Vein endothelial cell (primary cell): ENCODE measurements at places on chromosomes 7 and 10. TPM values are rescaled to one million over a fixed set of nuclear protein-coding genes. Genes with fewer than 3 reads are reported as not detected.

PLAU gene
- 14.0 and 51.2 TPM in 2 replicates for total RNA-seq

PTPRN2 gene
- 0.65 and 1.4 TPM in 2 replicates for total RNA-seq

GSTO2 gene
- total RNA-seq, result 0.33 and 0.57 TPM in 2 replicates

MMD2 gene
- not detected in 2 replicates for total RNA-seq

TET1 gene
- total RNA-seq, result 0.96 and 1.3 TPM in 2 replicates

ABCC2 gene
- 0.65 and 0.86 TPM in 2 replicates for total RNA-seq

CALHM1 gene
- total RNA-seq, result not detected in 2 replicates

CALCR gene
- total RNA-seq, result not detected in 2 replicates

AKR1C1 gene
- total RNA-seq, result 3.2 and 7.8 TPM in 2 replicates
